ENCODE measurements at places on chromosomes 16 and 17. TPM values are rescaled to one million over a fixed set of nuclear protein-coding genes. Genes with fewer than 3 reads are reported as not detected.

HEATR9 gene
- not detected for total RNA-seq

KRT12 gene
- not detected for total RNA-seq

MTMR4 gene
- 23.7 TPM for total RNA-seq

KRT17 gene
- total RNA-seq = 3.5 TPM

GP1BA gene
- not detected for total RNA-seq

ZNF287 gene
- 5.7 TPM for total RNA-seq

KRT39 gene
- not detected for total RNA-seq

TEX14 gene
- total RNA-seq = not detected

KRTAP3-1 gene
- total RNA-seq = not detected

NPIPA2 gene
- total RNA-seq = not detected

ADAP2 gene
- total RNA-seq = 9.4 TPM

ABCC12 gene
- total RNA-seq = not detected

PIK3R5 gene
- total RNA-seq = not detected

C17orf113 gene
- total RNA-seq = under 0.01 TPM

PRSS21 gene
- 5.5 TPM for total RNA-seq

GGNBP2 gene
- 37.2 TPM for total RNA-seq

HSD17B1 gene
- 4.6 TPM for total RNA-seq

IGF2BP1 gene
- total RNA-seq = 1.9 TPM

TP53TG3B gene
- not detected for total RNA-seq

SLC13A2 gene
- not detected for total RNA-seq

IL34 gene
- total RNA-seq = 2.3 TPM

PEMT gene
- 74.1 TPM for total RNA-seq

TRPV3 gene
- 0.53 TPM for total RNA-seq

TSPOAP1 gene
- total RNA-seq = 0.58 TPM
